ENCODE measurements at places on chromosomes 6 and 20.

GRCh38 chr6:11416936-11417576 is 120.5 kb upstream of the TMEM170B start:
- no peak for DNase-seq

DNA sequence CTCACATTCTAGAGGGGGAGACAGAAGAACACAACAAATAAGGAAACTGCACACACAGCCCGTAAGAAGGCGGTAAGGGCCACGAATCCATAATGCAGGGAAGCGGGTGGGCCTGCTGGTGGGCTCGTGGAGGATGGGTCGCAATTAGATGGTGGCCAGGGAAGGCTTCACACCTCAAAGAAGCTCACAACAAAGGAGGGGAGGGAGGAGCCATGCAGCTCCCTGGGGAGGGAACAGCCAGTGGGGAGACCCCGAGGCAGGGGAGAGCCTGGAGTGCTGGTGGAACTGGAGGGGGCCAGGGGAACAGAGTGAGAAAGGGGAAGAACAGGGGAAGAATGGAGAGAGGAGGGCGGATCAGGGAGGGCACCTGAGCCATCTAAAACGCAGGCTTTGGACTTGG is 13.4 kb downstream of the SRC start:
- no peak for DNase-seq

- DNase-seq = no peak
These were observed 39.1 kb upstream of the ANKRD60 start for GRCh38 chr20:58267389-58268215.

DNA sequence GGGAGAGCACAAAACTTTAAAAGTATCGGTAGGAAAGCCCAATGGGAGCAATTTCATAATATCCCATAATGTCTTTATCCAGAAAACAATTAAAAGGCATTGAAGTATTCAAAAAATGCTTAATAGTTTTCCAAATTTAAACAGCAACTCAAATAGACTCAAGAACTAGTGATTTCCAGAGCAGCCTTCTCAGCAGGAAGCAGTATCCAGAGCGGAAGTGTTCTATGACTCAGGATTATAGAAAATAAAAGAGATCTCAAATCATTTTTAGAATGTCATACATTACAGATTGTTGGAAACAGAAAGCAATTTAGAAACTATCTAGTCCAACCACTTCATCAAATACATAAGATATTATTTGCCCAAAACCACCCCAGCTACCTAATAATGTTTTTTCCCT is 79.3 kb downstream of the COL12A1 start:
- DNase-seq = no peak

- no peak for DNase-seq
These were observed 1.3 kb downstream of the PLCG1 start for GRCh38 chr20:41138475-41139226.

GRCh38 chr6:143333081-143333480 is 117.4 kb downstream of the ADAT2 start:
- no peak for DNase-seq

GRCh38 chr6:116572162-116572561 is 858 bp downstream of the RWDD1 start:
- DNase-seq = peak; percentile 54

- DNase-seq = peak; percentile 61
These were observed 1.4 kb upstream of the TRIM39 start for GRCh38 chr6:30325150-30325872.

DNA sequence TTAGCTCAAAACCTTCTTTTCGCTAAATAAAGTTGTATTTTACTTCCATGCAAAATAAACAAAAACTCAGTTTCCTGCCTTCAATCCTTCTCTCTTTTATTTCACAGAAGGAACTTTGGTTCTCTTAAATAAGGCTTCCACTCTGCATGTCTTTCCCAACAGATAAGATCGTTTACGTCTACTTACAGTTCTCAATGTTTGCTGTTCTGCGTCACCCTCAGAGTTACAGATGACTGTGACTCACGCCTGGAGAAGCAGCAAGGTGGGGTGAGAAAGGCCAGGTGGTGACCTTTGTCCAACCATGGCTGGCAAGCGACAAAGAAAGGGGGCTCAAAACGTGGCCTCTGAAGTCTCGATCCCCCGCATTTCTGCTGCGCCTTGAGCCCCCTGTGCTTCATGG is 51.4 kb upstream of the RPS6KA2 start:
- no peak for DNase-seq

GRCh38 chr20:32343439-32343838 is 14.7 kb upstream of the ASXL1 start:
- DNase-seq = peak; percentile 71

DNA sequence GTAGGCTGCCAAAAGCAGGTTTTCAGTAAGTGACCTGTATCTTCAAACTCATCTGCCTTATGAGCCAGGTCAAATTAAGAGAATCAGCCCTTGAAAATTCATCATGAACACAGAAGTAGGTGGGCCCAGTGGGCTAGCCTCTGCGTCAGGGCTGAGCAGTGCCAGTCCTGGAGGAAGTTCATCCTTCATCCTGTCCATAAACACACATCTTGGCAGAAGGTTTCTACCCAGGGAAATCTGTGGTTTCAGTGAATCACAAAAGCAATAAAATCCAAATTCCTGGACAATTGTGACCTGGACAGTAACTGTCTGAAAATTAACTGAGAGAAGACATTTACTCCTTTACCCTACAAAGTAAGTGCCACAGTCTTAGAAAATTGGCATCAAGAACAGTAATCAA is 72.4 kb downstream of the ATG5 start:
- no peak for DNase-seq

- no peak for DNase-seq
These were observed 227.0 kb upstream of the PMEPA1 start for GRCh38 chr20:57936636-57937385.

DNA sequence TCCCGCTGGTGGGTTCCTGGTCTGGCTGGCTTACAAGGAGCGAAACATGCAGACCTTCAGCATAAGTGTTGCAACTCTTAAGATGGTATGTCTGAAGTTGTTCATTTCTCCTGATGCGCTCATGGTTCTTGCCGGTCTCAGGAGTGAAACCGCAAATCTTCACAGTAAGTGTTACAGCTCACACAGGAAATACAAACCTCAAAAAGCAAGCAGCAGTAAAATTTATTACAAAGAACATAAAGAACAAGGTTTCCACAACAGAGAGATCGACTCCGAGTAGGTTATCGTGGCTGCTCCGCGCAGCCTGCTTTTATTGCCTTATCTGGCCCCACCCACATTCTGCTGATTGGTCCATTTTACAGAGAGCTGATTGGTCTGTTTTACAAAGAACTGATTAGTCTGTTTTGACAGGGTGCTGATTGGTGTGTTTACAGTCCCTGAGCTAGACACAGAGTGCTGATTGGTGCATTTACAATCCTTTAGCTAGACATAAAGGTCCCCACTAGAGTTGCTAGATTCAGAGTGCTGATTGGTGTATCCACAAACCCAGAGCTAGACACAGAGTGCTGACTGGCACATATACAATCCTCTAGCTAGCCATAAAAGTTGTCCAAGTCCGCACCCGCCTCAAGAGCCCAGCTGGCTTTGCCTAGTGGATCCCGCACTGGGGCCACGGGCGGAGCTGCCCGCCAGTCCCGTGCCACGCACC is 39.2 kb downstream of the TRIM27 start:
- DNase-seq = peak; percentile 48

DNA sequence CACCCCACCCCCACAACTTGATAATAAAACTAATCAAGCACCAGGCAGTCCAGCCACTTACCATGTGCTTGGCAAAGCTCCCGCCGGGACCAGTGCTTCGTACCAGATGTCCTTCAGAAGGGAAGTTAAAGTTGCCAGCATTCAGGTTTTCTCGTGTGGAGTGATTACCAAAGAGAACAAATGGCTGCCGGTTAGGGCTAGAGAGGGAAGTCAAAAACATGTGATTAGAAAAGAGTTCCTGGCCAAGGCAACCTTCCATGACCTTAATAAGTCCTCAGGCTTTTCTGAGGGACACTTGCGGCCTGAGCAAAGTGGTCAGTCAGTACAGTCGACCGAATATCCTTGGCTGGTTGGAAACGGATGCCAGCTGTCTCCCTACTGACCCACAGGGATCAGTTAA is 67.0 kb downstream of the DNAAF9 start:
- peak; percentile 65 for DNase-seq

DNA sequence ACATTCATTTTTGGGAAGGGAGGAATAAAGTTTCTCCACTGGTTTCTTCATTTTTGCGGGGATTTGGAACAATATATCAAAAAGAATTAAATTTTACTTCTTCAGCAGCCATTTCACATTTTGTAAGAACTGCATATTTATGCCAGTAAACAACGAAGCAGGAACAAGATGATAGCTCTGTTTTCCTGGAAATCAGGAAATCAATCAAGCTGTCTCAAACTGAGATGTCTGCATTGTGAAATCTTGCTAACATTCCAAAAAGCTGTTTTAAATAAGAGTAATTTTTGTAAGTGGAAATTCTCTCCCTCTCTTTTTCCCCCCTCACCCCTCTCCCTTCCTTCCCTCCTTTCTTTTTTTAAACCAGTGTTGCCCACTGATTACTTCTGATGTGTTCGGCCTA is 20.0 kb downstream of the MAPK13 start:
- no peak for DNase-seq

- DNase-seq = no peak
These were observed 28.0 kb upstream of the SYNJ2 start for GRCh38 chr6:157953580-157954091.

- no peak for DNase-seq
These were observed 158.3 kb downstream of the FRK start for GRCh38 chr6:115902436-115902835.

DNA sequence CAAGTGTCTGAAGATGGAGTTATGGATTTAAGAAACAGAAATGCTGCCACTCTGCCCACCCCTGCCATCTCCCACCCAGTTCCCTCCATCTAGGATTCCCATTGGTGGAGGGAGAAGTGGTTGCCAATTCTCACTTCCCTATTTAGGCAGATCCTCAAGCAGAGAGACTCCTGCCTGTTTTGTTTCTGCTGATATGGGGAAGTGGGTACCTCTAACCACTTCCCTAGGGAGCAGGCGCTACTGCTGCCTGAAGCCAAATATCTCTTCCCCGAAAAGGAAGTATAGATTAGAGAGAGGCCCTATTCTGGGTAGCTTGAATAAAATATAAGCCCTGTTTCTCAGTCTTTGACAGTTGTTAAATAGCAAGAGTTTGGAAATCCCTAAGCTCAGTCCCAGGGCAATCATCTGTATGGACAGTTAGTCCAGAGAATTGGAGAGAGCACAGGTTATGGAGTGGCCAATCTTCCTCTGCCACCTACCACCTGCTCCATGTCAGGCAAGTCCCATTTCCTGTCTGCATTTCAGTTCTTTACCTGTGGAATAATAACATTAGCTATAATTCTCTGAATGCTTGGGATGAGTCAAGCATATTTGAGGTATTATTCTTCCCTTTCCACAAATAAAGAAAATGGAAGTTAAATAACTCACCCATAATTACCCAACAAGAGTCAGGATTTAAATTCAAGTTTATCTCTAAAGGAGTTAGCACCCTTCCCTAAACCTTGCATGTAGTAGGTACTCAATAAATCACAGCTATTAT is 2.6 kb upstream of the ADGB start:
- peak; percentile 89 for DNase-seq

DNA sequence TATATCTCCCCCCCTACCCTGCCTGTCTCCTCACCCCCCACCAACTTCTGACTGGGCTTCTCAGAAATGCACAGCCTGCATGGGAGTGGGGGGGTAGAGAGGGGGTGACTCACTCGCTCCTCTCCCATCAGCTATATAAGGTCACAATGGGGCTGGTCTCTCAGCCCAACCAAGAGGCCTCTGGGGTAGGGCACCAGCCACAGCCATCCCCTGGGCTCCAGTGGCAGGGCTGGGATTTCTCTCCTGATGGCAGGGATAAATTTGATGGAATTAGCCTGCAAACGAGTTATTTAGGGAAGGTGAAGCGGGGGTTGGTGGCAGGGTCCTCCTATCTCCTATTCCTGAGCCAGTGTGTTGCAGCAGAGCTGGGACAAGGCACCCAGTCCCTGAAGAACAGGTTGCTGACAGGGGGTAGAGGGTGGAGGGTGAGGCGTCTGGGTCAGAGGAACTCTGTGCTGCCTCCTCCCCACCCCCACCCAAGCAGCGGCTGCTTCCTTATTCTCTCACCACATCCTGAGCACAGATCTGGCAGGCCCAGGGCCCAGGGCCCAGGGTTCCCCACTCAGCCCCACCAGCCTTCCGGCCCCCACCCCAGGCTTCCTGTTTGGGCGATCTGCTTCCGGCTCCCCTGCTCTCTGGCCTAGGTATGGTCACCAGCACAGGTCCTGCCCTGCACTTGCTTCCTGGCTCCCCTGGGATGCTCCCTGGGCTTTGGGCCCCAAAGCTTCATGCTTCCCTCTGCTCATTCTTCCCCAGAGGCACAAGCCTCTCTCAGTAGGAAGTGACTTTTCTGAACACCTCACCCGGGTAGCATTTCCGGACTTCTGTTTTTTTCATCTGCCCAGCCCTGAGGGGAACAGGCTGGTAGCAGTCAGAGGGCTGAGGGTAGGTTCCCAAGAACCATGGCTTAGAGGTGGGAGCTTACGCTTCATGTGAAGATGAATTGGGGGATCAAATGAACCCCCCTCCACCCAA is 4.0 kb downstream of the PPP1R18 start:
- DNase-seq = peak; percentile 79

DNA sequence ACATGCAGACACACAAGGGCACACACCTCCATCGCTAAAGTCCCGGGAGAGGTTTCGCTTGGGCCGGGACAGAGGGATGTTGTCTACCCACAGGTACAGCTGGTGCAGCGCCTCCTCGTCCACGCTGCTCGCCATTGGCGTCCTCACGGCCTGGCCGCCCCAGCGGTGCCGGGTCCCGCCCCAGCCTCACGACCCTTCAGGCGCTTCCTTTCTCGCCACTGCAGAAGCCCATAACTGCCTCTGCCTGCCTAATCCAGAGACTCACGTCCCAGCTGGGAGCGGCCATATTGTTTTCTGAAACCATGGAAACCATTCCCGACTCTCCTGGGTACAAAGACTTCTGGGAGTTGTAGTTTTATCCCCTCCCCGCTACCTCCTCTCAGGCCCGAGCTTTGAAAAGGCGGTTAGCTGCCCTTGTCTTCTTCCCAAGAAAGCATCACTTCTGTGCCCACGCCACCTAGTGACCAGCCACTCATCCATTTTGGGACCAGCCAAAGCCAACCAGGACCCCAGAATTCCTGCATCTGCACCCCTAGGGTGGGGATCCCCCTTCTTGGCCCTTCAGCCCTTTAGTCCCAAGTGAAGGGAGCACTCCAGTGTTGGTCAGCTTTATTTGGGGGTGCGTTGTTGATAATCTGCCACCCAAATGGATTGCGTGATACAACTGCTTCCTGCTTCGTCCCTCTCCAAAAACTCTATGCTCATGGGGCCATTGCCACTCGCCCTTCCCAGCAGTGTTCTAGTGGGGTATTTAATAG is at the start of gene SPEF1:
TSS of gene SPEF1 (minus strand) at position 296 of the 758 bp plus-strand sequence. CDS start at position 135, 161 bp downstream.
- peak; percentile 93 for DNase-seq

DNA sequence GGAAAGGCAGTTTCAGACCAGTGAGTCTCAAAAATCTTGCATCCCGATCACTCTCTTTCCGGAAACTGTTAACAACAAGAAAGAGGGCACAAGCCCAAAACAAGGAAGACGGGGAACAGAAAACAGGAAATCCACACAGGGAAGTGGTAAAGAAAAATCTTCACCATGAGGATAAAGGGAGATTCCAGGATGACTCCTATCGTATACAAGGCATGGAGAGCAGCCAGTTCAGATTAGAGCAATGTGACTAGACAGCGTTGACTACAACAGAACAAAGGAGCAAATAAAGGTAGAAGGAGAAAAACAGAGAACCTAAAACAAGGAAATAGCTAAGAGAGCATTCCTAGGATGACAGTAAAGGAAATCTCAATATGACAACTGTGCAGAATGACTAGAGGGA is 26.5 kb downstream of the VNN1 start:
- peak; percentile 89 for DNase-seq

GRCh38 chr6:76772951-76773350 is 690.3 kb downstream of the HTR1B start:
- DNase-seq = no peak

Data from suppressor macrophage treated with lipopolysaccharide for 1 hour (primary cell).